Sigmoid colon (tissue), 7 donors: ENCODE measurements at places on chromosomes 12 and 14.

- no peak for DNase-seq
Observed at GRCh38 chr14:62667421-62667914, 377.8 kb downstream of the KCNH5 start.

GRCh38 chr12:56943878-56944277, 9.7 kb upstream of the SDR9C7 start:
- DNase-seq: no peak

DNA sequence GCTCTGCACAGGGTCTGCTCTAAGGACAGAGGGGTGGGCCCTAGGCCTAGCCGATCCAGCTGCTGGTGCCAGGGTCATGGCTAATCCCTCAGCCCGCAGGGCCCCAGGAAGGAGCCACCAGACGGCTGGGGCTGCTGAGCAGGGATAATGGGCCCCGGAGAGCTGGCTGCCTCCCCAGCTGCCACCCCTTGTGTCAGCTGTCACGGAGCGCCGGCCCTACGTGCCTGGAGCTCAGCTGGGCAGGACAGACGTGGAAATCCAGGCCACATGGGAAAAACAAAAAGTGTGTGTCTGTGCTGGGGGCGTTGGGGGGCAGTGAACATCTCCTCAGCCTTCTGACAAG, 36.2 kb downstream of the CHGA start:
- no peak for DNase-seq

GRCh38 chr12:546920-547845, 87.4 kb downstream of the B4GALNT3 start:
- DNase-seq: no peak

DNA sequence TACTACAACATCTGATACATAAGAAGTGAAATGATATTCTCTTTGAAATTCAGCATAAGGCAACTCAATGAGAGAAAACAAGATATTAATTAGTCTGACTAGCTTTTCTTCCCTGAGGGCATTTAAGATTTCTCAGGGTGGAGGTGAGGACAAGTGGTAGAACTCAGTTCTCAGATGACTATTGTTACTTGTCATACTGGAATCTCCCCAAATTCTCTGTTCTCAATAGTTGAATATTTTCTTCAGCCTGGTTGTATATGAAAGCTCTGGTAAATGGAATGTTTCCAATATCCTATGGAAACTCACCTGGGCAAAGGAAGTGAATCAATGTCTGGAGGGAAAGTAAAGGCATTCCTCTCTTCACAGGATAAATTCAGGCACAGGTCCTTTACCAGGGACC, 18.2 kb upstream of the ITGA5 start:
- DNase-seq: no peak
